ENCODE measurements at places on chromosomes 6 and 20.

DNA sequence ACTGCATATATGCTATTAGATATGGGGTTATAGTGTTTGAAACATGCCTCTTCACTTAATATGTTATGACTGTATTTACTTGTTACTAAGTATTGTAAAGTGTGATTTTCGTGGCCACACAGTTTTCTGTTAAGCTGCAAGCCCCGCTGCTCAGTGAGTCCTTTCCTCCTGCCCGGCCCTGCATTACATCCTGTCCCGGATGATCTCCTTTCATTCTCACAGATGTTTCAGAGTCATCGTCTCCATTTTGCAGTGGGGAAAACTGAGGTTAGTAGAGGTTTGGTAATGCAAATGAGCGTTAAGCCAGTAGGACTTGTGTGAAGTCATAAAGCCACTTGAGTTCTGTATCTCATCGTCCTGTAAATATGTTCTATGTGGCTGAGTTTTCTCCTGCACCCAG is 155.5 kb downstream of the CFAP61 start:
- no peak for DNase-seq

- no peak for DNase-seq
Observed at GRCh38 chr6:150184850-150185731, 42.2 kb downstream of the PPP1R14C start.

GRCh38 chr20:56447227-56447626 is 21.2 kb upstream of the RTF2 start:
- DNase-seq: no peak

GRCh38 chr6:31178143-31179041 is 7.9 kb upstream of the POU5F1 start:
- DNase-seq: no peak

DNA sequence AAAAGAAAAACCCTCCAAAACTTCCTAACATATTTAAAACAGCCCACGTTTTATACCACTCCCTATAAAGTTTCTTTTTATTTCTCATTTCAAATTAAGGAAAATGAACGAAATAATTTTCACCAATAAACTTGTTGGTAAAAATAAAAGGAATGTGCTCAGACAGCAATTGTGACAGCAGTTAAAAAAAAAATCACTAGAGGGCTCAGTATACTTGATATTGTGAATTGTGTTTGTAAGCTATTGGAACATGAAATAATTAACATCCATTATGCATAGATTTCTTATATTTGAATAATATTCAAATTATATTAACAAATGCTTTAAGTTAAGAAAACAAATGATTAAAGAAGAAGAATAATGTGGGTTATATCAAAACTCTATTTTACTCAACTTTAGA is 105.5 kb downstream of the ASCC3 start:
- no peak for DNase-seq
